ENCODE measurements at places on chromosomes 7 and 10.
A peak's percentile ranks its signal among the peaks of the same experiment; 100 is the strongest.

GRCh38 chr10:118804262-118804773, 49.5 kb upstream of the CACUL1 start:
- no peak for DNase-seq

GRCh38 chr7:98826811-98827231, 43.0 kb downstream of the TMEM130 start:
- DNase-seq, result no peak

DNA sequence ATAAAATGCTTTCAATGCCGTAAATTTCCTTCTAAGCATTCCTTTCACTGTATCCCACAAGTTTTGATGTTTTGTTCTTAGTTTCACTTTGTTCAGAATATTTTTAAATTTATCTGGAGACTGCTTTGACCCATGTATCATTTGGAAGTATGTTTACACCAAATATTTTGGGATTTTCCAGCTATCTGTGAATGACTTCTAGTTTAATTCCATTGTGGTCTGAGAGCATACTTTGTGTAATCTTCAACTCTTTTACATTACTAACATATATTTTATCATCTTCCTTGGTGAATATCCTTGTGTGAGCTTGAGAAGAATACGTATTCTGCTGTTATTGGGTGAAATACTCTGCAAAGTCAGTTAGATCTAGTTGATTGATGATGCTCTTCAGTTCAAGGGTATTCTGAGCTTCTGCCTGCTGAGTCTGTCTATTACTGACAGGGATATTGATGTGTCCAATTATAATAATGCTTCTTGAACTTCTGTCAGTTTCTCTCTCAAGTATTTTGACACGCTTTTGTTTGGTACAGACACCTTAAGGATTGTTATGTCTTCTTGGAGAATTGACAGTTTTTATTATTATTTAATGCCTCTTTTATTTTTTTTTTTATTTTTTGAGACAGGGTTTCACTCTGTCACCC, 31.6 kb downstream of the MKLN1 start:
- peak; percentile 31 for DNase-seq

- no peak for DNase-seq
Observed at GRCh38 chr10:124228471-124228870, 135.1 kb upstream of the CHST15 start.
